ENCODE measurements at places on chromosomes 5 and 9. TPM values are rescaled to one million over a fixed set of nuclear protein-coding genes. Genes with fewer than 3 reads are reported as not detected.

FAXDC2 gene
- total RNA-seq, result 8.4 TPM

SAXO1 gene
- not detected for total RNA-seq

MCTP1 gene
- total RNA-seq, result 20.4 TPM

SNCAIP gene
- 6.8 TPM for total RNA-seq

SPAG8 gene
- total RNA-seq, result 0.52 TPM

TRIM7 gene
- 9.9 TPM for total RNA-seq

LSM11 gene
- 8.9 TPM for total RNA-seq

SEMA5A gene
- 25.1 TPM for total RNA-seq

SLCO6A1 gene
- 0.52 TPM for total RNA-seq

ZFP2 gene
- 1.6 TPM for total RNA-seq

All from skeletal muscle tissue (tissue), 5 donors.